Stimulated activated CD8-positive, alpha-beta memory T cell treated with anti-CD3 and anti-CD28 coated beads, Interleukin-15, amount 100 ng/mL, for 24 hours (primary cell): ENCODE measurements at places on chromosomes 1 and 21.

DNA sequence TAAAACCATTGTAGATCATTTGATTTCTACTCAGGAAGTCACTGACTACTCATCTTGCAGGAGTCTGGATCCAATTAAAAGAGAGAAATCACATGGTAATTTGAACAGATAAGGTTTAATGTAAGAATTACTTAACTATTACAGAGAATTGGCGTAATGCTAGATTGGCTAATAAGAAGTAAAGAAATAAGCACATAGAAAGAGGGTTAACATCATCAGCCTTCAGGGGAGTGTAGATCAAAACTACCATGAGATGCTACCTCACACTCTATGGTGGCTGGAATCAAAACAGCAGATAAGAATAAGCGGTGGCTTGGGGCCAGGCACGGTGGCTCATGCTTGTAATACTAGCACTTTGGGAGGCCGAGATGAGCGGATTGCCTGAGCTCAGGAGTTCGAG lies 11.7 kb downstream of the ST3GAL3 start:
- no peak for DNase-seq

GRCh38 chr1:237913345-237913744 lies 22.6 kb upstream of the ZP4 start:
- DNase-seq = no peak

- no peak for DNase-seq
Measured at GRCh38 chr1:25343872-25344271, 5.7 kb downstream of the TMEM50A start.

- DNase-seq = no peak
Measured at GRCh38 chr1:35832276-35832905, 24.6 kb downstream of the AGO4 start.

DNA sequence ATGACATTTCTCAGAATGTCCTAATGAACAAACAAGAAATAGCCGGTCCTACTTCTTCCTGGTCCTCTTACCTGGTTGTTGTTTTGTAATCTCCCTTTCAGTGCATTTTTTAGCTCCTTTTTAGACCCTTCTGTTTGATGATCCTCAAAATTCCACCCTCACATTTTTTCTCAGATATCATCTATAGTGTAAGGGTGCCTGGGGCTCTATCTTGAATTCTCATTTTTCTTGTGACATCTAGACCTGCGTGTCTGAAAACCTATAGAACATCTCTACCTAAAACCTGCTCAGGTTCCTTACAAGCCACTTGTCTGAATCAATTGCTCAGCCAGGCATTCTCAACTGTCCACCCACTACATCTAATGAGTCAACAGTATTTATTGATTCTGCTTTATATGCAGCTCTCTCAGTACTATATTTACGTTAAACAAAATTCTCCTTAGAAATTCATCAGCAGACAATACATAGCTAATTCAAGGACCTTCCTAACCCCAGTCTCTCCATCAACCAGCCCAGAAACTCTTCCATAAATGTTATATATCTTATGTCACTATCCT lies 36.5 kb upstream of the USH2A start:
- no peak for DNase-seq

DNA sequence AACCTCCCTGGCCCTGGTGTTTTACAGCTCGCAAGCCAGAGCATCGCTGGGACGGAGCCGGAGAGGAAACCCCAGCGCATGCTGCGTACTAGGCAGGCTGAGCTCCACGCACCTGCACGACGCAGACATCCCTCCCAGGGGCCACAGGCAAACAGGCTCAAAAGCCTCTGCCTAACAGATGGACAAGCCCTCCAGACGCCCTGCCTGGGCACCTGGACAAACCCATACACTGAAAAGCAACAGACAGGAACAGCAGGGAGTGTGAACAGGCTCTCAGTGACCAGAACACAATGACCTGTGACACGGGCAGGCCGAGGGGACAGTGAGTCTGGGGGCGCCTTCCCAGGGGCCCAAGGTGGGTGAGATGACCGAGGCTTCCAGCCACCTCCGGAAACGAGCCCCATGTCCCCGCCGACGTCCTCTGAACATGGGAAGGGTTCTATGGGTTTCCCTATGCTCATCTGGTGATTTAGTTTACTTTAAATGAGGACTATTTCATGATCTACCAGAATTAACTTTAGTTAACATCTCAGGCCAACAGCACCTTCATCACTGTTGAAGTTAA lies 40.3 kb downstream of the NPHP4 start:
- no peak for DNase-seq

- no peak for DNase-seq
Measured at GRCh38 chr21:31286621-31287020, 57.4 kb downstream of the TIAM1 start.

GRCh38 chr1:43059640-43060574 lies 101.2 kb upstream of the SLC2A1 start:
- DNase-seq = no peak

- no peak for DNase-seq
Measured at GRCh38 chr1:206714331-206715058, 29.8 kb downstream of the MAPKAPK2 start.

GRCh38 chr1:24283326-24284155 lies 35.6 kb upstream of the GRHL3 start:
- no peak for DNase-seq

DNA sequence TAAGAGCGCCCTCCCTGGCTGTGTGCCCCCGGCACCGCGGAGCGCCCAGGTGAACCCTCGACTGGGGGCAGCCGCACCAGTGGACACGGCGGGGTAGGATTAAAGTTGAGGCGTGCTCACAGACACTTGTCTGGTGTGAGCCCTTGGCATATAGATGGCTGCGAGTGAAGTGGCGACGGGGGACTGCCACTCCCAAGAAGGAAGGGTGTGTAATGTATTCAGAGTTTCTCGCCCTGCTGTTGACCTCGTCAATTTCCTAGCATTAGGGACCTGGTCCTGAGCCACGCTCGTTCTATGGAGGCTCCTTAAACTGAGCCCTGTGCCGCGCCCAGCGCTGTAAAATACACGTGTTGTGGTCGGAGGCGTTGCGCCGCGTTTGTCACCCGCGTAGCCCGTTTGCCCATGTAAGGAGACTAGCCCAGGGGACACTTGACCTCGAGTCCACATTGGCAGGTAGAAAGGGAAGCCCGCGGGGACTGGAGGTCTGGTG lies 554 bp downstream of the EVA1C start:
- DNase-seq = no peak

DNA sequence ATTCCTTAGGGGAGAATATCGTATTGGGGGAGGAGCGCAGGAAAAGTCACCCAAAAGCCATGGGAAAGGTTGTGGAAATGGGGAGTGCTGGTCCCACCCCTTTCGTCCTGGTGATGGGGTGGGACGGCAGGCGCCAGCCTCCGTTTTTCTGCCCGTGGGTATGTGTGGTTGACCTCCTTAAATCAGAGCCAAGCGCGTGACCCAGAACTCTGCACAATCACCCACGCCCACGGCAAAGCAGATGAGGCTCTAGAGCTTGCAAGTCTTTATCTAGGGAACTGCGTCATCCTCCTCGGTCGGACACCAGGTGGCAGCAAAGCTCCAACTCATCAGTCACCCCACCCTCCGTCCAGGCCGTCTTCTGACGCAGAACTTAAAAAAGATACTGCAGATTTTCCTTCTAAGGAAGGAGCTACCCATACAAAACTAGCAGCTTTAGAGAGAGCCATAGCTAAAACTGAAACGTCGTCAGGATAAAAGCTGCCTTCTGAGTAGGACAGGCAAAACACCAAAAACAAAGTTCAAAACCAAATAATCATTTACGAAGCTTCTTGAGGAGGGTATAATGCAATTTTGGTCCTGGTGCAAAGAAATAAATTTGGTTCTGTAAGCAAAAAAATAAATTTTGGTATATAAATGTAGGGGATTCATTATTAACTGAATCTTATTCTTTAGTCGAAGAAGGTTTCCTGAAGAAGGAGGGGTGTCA lies 62.0 kb downstream of the TBX19 start:
- DNase-seq = peak; percentile 58

DNA sequence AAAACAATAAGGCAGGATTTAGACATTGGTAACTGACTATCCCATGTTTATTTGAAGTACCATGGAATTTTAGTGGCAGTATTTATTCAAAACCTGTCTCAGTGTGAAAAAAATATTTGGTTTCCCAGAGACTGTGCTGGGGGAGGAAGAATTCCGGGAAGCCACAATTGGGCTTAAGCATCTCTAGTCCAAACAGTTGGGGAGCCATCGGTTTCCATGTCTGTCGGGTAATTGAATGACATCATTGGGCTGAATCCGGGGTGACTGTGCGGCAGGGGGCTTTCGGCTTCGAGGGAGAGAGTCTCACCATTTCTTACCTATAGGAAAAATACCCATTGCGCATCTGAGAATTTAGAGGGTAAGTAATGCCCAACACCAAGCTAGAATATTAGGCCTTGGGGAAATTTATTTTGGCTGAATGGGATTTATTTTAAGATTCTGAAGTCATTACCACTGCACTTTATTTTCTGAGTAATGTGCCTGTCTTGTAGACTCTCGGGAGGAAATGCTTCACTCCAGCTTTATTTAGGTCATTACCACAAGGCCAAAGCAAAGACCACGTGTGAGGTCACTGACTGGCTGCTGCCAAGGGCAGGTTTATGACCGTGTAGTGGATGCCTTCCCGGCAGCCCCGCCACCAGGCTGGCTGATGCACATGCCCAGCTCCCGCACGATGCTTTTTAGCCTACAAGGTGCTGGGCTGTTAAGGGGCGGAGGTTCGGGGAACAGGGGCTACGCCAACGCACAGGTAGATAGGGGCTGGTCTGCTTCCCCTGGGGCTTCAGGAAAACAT lies 23.1 kb upstream of the UMODL1 start:
- DNase-seq = no peak

DNA sequence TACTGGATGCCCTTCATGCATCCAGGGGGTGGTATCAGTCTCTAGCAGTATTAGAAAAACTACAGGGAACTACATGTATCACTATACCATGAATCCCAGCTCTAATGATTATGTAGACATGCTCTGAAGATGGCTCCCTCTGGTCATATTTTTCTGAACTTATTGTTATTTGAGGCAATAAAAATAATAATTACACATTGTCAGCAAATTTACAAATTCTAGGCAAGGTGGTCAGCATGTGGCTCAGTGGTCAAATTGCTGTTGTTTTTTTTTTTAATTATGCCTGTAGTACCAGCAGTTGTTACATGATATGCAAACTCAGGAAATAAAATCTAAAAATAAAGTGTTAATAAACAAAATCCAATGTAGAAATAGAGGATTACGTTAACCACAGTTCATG lies 22.5 kb downstream of the ASTN1 start:
- no peak for DNase-seq

- DNase-seq = no peak
Measured at GRCh38 chr1:150561254-150561973, 12.2 kb downstream of the ADAMTSL4 start.

DNA sequence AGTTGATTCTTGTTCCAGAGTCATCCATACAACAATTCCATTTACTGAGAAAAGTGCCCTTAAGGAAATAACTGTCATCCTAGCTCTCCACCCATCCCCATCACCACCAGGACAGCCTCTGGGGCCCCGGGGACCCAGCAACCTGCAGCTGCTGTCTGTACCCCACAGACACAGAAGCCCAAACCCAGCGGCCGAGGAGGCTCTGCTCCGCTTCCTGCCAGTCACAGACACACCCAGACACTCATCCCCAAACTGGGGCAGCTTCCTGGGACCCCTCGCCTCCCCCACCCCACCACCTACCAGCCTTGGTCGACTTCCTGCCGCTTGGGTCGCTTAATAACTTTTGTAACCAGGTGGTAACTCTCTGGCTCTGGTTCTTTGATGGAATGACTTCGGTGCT lies 121.6 kb upstream of the SLC25A33 start:
- DNase-seq = no peak

GRCh38 chr1:246447501-246447900 lies 59.6 kb downstream of the SMYD3 start:
- DNase-seq = no peak

GRCh38 chr1:1245817-1246576 lies 525 bp downstream of the C1QTNF12 start:
- DNase-seq = no peak

DNA sequence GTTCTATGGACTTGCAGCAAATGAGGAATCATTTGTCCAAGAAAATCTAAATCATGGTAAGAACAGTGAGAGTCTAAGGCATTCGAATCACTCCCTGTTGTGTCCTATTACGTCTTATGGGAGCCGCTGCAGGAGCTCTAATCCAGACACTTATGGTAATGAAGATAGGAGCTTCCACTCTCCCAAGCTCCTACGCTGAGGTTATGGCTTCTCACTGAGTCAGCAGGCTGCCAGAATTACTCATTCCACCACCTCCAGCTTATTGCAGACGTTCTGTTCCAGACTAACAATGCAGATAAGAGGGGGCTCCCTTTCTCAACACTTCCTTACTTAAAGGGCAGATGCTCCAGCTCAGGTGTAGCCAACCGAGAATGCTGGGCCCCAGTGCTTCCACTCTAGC lies 212.6 kb downstream of the GREM2 start:
- DNase-seq = no peak

DNA sequence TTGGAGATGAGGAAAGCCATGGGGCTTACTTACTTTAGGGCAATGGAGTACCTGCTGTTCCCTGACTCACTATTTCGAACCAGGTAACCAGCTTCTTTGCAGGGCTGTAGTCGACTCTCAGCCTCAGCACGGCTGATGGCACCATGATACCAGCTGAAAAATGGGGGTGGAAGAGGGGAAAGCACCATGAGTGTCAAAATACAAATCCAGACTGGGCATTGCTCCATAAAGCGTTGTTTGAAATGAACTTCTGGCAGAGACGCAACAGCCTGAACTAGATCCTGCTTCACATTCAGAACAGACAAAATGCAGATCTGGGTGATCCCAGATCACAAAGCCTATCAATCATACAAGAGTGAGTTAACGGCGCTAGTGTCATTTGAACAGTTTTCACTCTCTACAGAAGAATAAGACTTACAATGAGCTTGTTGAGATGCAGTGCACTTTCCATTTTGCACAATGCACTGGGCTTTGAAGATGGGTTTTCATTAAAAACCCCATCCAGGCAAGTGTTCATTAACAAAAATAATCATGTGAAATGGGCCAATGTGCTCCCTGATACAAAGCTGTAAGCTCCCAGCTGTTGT lies 16.0 kb upstream of the TDRD10 start:
- no peak for DNase-seq

- no peak for DNase-seq
Measured at GRCh38 chr1:193264313-193265065, 78.1 kb upstream of the B3GALT2 start.

- no peak for DNase-seq
Measured at GRCh38 chr21:21921410-21922232, 923.4 kb downstream of the NCAM2 start.

- no peak for DNase-seq
Measured at GRCh38 chr1:108830119-108831008, 26.5 kb downstream of the AKNAD1 start.

- DNase-seq = no peak
Measured at GRCh38 chr1:114467491-114467890, 43.5 kb downstream of the TRIM33 start.

DNA sequence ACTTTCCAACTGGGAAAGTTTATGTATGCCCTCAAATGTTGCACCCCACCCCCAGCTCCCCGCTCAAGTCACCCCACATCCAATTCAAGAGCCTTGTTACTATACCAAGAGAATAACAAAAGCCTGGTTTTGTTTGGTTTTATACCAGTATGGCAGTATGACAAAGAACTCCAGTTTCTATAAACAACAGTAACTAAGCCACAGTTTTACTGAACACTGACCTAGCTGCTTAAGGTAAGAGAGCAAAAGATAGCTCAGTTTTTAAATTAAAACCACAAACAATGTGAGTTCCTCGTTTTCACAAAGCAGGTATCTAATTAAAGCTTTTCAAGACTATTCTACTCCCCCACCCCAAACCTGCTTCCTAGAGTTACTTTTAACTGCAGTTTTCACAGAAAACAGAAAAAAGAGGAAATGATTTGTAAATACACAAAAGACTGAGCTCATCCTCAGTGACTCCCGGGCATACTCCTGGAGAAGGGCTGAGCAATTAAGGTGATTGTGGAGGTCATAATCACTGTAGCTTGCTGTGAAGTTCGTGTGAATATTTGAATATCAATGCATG lies 59.3 kb upstream of the LHX8 start:
- DNase-seq = no peak
